ENCODE measurements at places on chromosomes 6 and 20. TPM values are rescaled to one million over a fixed set of nuclear protein-coding genes. Genes with fewer than 3 reads are reported as not detected.

DNA sequence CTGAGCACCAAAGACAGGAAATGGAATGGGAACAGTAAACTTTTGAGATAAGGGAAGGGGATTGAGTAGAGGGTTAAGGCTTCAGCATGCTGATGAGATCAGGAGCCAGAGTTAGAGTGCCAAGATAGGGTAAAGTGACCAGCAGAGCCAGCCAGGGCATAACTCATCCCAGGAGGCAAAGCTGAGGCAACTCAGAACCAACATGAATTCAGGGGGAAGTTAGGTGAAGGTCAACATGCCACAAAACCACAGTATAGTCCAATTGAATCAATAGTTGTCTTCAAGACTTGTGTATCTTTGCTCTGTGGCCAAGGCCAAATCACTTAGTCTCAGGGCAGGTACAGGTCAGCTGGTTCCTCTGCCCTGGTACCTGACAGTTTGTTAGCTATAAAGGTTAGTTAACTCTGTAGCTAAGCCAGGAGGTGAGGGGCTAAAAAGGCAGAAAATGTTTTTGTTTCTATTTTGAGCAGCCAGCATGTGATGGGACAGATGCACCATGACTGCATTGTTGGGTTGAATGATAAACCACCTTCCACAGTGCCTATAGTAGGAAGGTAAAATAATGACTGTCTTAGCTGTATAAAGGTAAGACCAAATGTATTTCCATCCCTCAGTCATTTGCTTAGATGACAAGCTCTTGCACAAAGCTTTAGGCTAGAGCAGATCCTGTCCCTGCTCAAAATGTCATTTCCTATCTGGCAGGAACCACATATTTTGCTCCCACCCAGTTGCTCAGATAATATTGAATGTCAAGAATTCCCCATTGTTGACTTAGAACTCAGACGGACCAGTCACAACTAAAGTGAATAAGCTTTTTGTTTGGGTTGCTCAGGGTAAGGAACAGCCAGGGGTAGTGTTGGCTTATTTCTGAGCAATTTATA is 15.8 kb downstream of the RNF8 start:
- no peak for DNase-seq

- DNase-seq = no peak
Observed at GRCh38 chr6:99790679-99791078, 184.0 kb downstream of the PRDM13 start.

- DNase-seq = no peak
Observed at GRCh38 chr6:44176130-44176761, 17.6 kb downstream of the CAPN11 start.

GRCh38 chr6:74932232-74932888 is 273.5 kb downstream of the COL12A1 start:
- DNase-seq = peak; percentile 8

DNA sequence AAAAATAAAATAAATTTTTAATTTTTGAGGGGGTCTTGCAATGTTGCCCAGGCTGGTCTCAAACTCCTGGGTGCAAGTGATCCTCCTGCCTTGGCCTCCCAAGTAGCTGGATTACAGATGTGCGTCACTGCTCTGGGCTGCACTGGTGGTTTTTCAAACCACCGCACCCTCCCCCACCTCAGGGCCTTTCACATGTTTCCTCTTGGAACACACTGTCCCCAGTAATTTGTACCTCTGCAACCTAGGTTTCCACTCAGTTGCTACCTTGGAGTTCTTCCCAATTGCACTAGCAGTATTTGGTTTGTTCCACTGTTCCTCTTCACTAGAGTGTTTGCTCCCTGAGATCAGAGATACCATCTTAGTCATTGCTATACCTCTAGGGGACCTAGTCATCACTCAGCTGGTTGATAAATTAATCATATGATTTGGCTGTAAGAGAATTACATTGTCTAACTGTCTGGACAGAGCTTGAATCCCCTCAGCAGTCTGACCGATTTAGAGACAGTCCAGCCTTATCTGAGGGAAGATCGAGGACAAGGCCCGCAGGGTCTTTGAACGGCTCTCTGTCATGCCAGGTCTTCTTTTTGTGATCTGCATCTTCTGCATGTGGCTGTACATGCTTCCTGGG is 32.0 kb downstream of the CEP43 start:
- DNase-seq = no peak

DNA sequence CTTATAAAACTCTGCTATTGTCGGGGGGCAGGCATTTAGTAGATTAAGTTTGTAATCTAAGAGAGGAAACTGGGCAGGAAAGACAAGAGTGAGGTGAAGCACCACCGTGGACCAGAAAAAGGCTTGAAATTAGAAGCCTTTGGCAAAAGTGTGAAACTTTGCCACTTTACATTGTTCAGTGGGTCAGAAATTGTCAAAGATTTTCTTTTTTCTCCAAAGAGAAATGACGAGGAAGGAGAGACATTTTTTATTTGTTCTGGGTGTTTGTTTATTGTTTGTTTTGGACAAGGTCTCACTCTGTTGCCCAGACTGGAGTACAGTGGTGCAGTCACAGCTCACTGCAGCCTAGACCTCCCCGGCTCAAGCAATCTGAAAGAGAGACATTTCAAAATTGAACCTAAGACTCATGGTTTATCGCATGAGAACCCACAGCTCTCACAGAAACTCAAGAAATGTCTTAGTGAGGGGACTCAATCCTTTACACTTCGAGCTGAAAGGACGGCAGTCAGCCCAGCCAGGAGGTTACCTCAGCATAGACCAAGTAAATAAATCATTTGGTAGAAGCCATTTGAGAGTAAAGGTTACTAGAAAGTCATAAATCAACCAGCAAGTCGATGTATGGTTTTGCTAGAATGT is 262.8 kb upstream of the TAB2 start:
- no peak for DNase-seq

- DNase-seq = no peak
Observed at GRCh38 chr6:117947234-117947633, 40.2 kb downstream of the SLC35F1 start.

GRCh38 chr20:59386809-59387208 is 86.4 kb downstream of the EDN3 start:
- no peak for DNase-seq

The CLPSL2 gene
- not detected for total RNA-seq

GRCh38 chr6:30885481-30885998 is 1.2 kb downstream of the DDR1 start:
- no peak for DNase-seq

- DNase-seq = no peak
Observed at GRCh38 chr6:168554472-168554871, 113.5 kb downstream of the SMOC2 start.

- DNase-seq = no peak
Observed at GRCh38 chr20:61092251-61092650, 159.8 kb upstream of the CDH4 start.

The RAET1L gene
- not detected for total RNA-seq

DNA sequence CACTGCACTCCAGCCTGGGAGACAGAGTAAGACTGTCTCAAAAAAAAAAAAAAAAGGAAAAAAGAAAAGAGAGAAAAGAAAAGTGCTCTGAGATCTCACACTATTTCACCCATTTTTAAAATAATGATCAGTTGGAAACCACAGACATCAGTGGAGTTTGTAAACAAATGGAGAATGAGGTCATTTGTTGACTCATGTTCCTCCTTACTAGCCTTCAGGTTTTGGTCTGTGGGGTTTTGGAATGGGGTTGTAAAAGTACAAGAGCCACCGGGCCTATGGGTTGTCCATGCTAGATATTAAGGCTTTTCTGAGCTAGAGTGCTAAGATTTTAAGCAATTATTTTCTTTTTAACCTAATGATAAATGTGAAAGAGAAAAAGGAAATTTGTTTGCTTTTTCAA is 104.4 kb upstream of the PRL start:
- no peak for DNase-seq

The SFTA2 gene
- total RNA-seq = not detected

The FKBP5 gene
- 26.4 TPM for total RNA-seq
